HAP-1 (cell line): ENCODE measurements at places on chromosomes 7 and 10.

DNA sequence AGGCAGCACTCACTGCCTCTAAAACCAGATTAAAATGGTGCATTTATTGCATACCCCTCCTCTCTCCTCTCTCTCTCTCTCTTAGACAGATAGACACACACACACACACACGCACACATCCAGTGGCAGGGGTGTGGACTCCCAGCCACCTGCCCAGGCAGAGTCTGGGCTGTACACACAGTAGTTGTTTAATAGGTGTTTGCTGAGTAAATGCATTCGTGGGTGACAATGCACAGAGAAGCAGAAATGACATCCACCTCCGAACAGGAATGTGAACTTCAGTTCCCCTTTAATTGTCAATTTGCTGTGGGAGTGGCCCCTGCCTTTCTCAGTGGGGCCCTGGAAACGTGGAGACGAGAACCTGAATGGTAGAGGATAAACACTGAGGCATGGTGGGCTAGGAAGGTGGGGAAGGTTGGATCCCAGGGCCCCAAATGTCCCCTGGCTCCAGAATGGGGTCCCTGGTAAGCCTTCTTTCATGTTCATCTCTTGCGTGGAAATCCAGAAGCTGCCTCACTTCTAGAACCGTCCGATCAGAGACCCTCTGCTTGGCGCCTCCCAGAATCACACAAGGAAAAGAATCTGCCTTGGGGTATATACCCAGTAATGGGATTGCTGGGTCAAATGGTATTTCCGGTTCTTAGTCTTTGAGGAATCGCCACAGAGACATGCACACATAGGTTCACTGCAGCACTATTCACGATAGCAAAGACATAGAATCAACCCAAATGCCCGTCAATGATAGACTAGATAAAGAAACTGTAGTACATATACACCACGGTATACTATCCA, 58.5 kb upstream of the ECHDC3 start:
- no peak for DNase-seq

DNA sequence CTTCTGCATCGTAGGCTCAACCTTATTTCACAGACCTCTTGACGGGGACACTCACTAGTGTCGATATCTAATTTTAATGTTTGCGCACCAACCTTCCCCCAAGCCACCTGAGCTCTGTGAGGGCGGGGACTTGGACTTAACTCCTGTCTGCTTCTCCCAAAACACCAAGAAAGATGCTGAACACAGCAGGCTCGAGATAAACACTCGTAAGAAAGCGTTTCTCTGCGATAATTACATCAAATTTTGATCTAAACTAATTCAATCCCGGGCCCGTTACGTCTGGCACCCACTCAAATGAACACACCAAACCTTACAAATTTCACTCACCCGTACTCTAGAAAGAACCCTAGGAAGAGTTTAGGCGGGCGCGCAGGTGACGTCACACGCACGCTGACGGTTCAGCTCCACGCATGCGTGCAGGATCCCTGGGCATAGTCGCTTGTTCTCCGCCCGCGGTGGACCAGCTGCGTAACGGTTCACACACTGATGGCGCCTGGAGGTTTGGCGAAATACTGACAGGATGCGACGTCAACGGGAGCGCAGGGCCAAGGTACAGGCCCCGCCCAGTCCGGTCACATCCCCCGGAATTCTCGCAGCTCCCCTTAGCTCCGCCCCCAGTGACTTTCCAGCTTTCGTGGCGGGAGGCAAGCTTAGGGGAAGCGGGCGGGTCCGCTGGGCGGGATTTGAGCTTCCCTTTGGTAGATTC, at the start of gene POT1:
Gene POT1 (minus strand): TSS at position 359 of the 706 bp plus-strand sequence. CDS start 32,652 bp downstream, outside the sequence.
- DNase-seq, result peak; percentile 98

DNA sequence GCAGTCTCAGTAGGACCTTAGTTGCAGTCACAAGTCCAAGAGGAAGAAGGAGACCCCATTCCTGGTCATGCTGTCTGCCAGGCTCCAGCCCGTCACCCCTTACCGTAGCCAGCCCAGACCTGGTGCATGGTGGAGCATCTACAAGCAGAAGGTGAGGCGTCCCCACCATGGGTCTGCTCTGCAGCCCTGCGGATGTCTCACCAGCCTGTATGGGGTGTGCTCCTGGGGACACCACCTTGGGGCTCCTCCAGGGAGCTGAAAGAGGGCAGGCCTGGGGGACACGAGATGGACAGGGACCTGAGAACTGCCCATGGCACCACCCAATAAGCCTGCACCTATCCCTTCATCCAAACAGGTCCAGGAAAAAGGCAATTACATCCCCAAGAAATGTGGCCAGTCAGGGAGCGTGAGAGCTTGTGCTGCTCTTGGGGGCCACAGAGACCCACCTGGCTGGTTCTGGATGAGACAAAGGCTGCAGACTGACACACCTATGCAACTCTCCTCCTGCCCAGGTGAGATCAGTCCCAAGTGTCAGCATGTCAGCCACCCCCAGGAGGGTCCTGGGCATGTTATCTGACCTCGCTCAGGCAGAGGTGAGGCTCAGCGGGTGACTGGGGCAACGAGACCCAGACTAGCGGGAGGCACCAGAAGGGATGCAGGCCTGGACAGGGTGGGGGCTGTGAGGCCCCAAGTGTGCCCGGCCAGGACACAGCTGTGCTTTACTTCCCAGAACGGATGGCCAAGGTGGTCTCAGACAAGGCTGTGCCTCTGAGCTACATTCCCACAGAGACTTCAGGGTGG, 84.5 kb upstream of the RET start:
- DNase-seq, result no peak

- no peak for DNase-seq
Observed at GRCh38 chr7:30922596-30922995, 10.9 kb downstream of the AQP1 start.

- DNase-seq, result no peak
Observed at GRCh38 chr10:52442576-52442975, 128.5 kb downstream of the DKK1 start.

DNA sequence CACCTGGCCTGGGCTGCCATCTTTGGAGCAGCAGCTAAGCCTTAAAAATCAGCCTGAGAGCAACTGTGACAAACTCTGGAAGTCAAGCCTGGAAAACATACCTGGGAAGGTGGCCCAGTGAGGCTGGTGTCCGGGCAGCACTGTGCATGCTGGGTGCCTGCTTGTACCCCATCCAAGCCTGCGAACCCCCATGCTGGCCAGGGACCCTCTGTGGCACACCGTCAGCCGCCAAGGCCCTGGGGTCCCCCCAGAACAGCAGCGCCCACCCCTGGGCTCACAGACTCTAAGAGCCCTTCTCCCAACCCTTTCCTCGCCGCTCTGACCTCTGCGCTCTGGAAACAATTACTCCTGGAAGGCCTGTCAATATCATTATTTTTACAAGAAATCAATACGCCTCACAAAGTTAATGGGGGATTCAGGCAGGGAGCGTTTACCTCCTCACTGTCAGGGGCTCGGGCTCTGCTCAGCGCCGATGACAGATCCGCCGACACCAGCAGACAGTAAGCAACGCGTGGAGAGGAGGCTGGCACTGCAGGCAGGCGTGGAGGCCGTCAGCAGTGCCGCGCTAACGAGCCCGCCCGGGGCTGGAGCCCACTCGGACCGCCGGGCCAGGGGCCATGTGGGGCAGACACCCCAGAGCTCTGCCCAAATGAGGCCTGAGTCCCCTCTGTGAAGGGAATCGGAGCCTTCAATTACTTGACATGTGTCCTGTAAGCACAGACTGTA, 54.4 kb downstream of the EBF3 start:
- no peak for DNase-seq

DNA sequence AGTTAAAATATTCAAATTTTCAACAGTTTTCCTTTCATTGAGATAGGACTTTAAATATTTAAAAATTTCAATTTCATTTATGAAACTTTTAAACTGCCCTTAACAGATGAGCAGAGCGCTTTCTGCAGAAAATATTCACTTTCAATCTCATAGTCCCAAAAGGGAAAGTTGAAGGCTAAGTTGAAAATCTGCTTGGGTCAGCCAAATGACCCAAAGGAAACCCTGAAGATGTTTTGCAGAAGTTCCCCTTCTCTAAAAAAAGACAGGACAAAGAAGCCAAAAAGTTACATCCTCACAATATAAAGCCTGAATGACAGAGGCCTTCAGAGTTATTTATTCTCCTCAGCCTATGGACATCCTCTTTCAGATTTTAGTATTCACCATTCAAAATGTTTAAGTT, 17.6 kb upstream of the SCIN start:
- no peak for DNase-seq
